SHP77 (cell line): ENCODE measurements at places on chromosomes 16 and 17.

DNA sequence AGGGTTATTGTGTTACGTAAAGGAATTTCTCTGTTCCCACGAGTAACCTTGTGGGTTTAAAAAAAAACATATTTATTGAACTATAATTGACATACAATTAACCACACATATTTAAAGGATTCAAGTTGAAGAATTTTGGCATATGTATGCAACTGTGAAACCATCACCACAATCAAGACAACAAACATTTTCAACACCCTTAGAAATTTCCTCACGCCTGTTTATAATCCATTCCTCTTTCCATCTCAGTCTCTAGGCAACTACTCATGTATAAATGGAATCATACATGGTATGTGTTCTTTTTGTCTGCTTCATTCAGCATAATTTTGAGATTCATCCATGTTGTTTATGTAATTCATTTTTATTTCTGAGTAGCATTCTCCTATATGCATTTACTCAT, 104.0 kb downstream of the MRTFB start:
- no peak for DNase-seq

- no peak for DNase-seq
Measured at GRCh38 chr16:30802936-30803335, 15.9 kb upstream of the ZNF629 start.

GRCh38 chr17:63626551-63627180, 4.4 kb downstream of the MAP3K3 start:
- DNase-seq = no peak

DNA sequence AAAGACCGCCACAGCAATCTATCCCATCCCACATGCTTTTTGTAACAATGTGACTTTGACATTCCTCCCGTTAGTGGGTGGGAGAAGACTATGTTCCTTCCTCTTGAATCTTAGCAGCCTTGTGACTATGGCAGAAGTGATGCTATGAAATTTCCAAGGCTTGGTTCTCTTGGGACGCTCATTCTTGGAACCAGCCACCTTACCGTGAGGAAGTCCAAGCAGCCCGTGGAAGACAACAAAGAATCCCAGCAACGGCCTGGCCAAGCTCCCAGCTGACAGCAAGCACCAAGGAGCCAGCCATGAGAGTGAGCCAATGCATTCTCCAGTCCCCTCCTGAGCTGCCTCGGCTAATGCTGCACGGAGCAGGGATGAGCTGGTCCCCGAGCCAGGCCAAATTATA, 62.3 kb downstream of the VPS53 start:
- DNase-seq = no peak

GRCh38 chr17:82871056-82871775, 31.4 kb upstream of the ZNF750 start:
- DNase-seq = no peak

GRCh38 chr16:86354641-86355513, 155.4 kb upstream of the FOXF1 start:
- no peak for DNase-seq

DNA sequence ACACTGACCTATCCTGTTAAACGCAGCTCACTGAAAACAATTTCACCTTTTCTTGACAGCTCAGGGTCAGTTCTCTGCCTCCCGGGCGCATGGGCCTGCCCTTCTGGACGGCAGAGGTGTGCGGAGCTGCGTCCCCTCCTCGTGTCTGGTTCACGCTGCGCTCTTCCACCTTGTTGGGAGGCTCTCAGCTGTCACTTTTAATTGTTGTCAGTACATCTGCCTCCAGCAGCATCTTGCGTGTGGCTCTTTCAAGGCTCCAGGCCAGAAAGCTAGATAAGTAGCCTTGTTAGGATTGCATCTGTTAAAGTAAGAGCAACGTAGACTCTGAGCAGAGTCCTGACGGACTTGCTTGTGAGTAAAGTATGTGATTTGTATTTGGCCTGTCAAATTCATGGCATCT, 59.4 kb downstream of the MGAT5B start:
- DNase-seq = no peak

DNA sequence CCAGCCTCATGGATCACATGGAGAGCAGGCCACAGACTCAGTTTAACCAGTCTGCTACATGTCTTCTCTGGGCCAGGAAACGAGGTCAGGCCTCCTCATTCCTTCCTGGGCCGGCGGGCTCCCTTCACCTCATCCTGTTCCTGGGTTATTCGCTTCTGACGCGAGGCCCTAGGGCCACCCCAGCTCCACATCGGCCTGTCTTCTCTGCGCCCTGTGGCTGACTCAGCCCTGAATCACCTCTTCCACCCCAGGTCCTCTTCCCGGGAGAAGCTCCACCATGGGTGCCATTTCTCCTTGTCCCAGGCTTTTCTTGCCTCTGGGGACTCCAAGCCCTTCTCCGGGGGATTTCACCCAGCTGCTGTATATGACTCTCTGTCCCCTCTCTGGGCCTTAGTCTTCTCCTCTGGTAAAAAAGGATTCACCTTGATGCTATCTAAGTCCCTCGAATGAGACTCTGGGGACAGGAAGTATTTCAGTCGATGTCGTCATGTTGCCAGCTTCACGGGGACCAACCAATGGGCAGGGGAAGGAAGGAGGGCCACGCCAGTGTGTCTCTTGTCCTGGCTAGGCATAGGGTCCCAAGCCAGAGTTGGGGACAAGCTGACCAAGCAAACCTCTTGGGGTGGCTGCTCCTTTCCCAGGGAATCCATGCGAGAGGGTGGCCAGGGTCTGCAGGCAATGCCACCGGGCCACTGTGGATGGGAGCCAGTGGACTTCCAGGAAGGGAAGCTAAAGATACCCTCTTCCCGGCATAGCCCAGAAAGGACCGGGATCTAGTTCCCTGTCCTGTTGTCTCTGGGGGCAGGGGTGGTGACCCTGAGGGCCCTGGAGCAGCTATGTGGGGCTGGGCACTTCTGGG, 58.7 kb downstream of the SOCS3 start:
- DNase-seq = no peak

DNA sequence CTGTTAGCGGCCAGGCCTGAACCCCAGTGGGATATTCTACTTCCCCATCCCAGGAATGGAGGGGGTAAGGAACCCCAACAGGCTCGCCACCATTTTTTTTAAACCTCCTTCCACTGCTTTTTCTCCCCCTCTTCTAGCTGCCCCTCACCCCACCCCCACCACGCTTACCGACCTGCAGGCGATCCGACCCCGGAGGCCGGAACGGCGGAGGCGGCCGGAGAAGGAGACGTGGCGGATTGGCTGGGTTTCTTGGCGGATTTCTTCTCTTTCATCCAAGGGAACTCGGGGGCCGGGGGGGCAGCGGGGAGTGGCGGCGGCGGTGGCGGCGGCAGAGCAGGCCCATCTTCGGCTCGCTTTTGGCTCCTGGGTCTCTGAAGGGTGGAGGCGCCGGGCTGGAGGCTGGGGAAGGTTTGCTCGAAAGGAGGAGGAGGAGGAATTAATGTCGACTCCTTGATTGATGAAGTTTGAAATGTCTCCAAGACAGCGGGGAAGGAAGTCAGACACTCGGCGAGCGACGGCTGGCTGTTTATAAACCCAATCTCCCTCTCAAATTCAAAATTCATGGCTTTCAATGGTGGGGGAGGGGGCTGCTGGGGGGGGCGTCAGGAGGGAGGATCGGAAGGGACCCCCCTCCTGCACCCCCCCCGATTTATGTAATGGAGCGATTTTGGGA, 424 bp downstream of the HOXB2 start:
- DNase-seq = no peak

GRCh38 chr17:30809867-30810266, 14.6 kb downstream of the CRLF3 start:
- DNase-seq = no peak

GRCh38 chr17:66309793-66310192, 7.4 kb downstream of the PRKCA start:
- DNase-seq = no peak

- DNase-seq = no peak
Measured at GRCh38 chr16:79595931-79596450, 4.5 kb downstream of the MAF start.

- DNase-seq = peak; percentile 3
Measured at GRCh38 chr17:65627108-65627507, 65.7 kb upstream of the AXIN2 start.

GRCh38 chr17:7024402-7024785, 1.5 kb downstream of the BCL6B start:
- no peak for DNase-seq

DNA sequence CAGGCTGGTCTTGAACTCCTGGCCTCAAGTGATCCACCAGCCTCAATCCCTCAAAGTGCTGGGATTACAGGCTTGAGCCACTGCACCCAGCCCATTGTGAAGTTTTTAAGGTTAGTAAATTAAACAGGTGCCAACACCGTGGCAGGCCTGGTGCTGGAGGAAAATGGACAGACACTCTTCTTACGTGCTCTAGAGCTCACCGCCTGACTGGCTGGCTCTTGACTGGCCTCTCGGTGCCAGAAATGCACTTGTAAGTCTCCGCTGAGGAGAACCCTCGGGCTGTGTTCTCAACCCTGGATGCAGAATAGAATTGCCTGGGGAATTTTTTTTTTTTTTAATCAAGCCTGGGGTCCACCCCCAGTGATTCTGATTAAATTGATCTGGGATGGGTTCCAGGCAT, 10.3 kb upstream of the HAS3 start:
- DNase-seq = no peak

DNA sequence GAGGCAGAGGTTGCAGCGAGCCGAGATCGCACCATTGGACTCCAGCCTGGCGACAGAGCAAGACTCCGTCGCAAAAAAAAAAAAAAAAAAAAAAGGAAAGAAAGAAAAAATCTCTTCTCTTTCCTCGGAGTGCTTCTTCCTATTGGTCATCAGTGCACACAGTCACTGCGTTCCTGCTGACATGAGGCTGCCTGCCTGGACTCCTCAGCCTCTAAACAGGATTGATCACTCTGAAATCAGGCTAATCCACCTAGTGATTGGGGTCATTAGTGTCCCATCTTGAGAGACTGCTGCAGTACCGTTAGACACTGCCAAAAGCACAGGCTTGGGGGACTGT, 30.8 kb downstream of the PLCD3 start:
- no peak for DNase-seq

DNA sequence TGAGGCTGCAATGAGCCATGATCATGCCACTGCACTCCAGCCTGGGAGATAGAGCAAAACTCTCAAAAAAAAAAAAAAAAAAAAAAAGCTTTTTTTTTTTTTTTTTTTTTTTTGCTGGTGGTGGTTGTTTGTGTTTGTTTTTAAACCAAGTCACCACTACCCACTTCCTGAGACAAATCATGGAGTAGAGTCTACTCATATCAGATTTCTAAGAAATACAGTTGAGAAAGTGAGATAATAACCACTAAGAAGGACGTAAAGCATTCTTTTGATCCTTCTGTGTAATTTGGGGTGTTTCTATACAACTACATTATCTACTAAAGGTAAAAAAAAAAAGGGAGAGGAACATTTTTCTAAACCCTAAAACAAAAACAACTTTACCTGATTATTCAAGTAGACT, 38.0 kb downstream of the AXIN2 start:
- no peak for DNase-seq

- peak; percentile 23 for DNase-seq
Measured at GRCh38 chr17:29567554-29568330, 759 bp upstream of the TP53I13 start.

GRCh38 chr16:21963887-21964286, 10.7 kb downstream of the UQCRC2 start:
- no peak for DNase-seq

DNA sequence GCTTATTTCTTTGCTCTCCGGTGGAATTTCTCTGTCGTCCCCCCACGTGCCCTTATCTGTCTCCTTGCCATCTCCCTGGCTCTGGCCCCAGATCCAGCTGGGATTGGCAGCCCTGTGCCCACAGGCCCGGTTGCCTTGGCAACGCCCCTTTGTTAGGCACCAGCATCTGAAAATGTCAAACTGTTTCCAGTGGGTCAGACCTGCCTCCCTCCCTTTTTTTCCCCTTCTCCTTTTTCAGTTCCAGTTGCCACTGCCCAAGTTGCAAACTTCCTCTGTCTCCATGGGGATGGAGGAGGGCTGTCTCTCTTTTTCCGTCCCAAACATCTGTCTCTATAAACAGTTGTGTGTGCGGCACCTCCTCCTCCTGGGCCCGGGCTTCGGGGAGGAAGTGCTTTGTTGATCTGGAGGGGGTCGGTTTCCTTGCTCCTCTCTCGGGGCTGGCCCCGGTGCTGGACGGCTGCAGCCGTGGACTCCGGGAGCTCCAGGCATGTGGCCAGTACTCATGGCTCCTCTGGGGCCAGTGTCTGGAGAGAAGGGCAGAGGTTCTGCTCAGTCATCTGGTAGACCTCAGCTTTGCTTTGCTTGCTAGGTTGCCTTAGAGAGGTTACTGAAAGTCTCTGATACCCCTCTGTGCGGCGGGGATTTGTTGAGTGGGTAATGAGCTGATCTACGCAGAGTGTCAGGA, 35.3 kb downstream of the SOCS3 start:
- DNase-seq = peak; percentile 66

DNA sequence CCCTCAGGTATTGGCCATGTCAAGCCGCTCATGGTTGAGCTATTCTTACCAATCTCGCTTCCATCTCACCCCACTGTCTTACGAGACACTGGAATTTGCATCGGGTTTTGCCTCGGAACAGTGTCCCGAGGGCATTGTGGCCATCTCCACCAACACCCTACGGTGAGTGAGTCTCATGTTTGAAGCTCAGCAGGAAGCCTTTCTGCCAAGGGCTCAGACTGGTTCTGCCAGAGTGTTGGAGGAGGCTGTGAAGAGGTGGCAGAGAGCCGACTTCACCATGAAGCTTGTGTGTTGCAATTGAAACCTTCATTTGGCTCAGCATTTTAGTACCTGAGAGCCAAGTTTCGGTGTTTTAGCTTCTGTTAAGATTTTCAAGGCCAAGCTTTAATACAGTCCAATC, 38.0 kb downstream of the SF3B3 start:
- no peak for DNase-seq

GRCh38 chr17:12134587-12134986, 113.9 kb downstream of the MAP2K4 start:
- no peak for DNase-seq

DNA sequence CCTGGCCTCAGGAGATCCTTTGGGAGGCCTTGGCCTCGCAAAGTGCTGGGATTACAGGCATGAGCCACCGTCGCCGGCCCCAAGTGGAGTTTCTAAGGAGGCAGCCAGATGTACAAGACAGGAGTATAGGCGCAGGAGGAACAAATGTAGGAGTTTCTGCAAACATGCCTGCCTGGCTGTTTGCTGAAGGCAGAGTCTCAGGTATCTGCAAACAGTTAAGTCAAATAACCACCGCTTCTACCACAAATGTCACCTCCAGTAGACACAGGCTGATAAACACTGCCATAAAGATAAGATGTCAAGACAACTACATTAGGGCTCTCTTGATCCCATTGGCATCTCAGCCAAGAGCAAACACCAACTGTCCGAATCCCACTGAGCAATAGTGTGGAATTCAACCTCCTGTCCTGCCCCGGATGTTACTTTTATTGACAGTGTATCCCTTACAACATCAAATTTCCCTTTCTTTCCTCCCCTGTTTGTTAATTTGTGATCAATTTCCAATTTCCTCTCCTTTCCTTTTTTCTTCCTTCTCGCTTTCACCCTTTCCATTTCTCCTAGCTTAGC, 5.6 kb upstream of the COG1 start:
- DNase-seq = no peak

- no peak for DNase-seq
Measured at GRCh38 chr16:50228364-50228868, 37.9 kb upstream of the ADCY7 start.

- DNase-seq = no peak
Measured at GRCh38 chr16:23499801-23500200, 10.5 kb downstream of the GGA2 start.
